ENCODE measurements at places on chromosomes 5 and 9.
A peak's percentile ranks its signal among the peaks of the same experiment; 100 is the strongest.

DNA sequence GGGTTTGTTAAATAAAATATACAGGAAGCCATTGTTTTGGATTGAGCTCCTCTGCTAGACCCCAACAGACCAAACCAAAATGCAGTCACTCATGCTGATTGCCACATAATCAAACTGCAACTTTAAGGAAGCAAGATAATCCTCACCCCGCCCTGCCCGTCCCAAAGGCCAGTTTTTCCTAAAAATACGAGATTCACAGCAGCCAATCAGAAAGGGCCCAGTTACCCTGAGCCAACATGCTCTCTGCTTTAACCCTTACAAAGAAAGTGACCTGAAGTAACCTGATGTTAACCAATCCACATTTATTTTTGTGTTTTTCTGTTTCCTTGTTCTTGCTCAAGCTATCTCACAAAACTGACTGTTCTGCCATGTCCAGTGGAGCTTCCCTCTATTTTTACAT lies 21.5 kb upstream of the RNF20 start:
- DNase-seq = no peak

DNA sequence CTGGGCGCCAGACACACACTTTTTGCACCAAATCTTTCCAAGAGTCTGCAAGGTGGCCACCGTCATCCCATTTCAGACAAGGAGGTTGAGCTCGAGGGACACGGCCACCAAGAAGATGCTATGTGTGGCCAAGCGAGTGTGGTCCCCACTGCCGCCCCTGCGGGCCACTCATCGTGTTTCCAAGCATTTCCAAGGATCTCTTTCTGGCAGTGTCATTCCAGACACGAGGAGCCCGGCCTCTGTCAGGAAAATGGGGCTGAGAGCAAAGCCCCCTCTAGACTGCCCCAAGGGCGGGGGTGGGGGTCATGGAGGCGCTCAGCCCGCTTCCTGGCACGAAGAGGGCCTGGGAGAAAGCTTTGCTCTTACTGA lies 10.6 kb downstream of the VAV2 start:
- DNase-seq = no peak

DNA sequence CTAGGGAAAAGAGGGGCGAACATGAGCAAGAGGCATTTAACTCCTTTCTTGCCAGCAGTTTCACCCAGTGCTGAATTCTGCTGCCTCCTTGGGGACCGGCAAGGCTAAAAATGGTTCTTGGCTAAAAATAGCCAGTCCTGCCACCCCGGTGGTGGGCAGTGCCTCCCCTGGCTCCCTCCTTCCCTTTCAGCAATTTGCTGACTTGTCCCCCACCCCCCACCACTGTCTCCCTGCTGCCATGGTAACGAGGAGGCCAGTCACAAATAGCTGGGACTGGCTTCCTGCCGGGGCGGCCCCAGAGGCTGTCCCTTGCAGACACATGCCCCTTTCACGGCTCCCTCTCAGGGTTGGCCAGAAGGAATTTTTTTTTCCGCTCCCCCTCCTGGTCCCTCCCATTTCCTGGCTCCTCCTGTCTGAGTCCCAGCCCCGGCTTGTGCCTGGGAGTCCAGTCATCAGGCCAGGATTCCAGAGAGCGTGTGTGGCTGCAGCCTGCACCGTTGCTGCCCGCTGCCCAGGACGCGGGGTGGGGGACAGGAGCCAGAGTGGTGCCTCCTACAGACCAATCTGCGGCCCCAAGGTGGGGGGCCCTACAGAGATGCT lies 130.3 kb downstream of the RGS3 start:
- peak; percentile 29 for DNase-seq

DNA sequence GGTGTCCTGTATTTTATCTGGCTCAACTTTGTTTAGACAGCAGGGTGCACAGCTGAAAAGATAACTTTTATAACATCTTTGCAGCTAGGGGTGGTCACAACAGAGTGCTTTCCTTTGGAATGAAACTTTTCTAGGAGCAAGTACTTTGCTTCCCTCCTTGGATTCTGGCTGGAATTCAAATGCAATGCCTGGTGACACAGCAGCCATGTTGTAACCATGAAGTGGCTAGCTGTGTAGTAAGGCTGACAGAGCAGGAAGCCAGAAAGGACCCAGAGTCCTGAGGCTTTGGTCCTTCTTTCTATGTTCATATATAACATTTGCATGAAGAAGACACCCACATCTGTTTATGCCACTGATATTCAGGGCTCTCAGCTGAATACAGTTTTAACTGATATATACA lies 48.1 kb downstream of the TENT4A start:
- no peak for DNase-seq

DNA sequence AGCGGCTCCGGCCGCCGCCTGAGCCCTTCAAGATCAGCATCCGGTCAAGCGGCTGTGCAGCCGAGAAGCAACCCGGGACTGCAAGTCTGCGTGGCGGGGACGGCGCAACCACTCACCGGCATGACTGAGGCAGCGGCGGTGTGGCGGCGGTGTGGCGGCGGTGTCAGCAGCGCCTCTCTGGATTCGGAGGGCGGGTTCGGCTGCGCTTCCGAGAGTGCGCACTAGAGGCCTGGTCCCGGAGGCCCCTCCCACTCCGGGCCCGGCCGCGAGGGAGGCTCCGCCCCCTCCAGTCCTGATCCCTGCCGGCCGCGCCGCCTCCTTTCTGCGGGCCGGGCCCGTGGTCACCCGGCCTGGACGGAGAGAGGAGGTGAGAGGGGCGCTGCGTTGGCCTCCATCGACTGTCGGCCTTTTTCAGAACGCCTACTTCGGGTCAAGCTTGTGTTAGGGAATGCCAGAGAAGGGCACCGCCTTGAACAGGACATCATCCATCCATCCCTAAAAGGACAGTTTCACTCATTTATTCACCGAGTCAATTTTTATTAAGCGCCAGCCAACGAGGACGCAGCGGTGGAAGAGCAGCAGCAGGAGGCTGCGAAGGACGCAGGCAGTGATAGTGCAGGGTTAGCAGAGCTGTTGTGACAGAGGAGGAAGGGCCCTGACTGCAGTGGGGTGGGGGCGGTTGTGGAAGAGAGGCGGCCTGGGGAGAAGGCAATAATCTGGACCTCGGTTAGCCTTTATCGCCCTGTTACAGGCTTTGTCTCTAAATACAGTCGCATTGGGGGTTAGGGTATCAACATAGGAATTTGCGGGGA lies at the start of gene ATOX1:
Gene ATOX1, minus strand, starts transcription at position 202 of the 812 bp plus-strand sequence. Its CDS starts 80 bp downstream, at position 122.
- peak; percentile 60 for DNase-seq

DNA sequence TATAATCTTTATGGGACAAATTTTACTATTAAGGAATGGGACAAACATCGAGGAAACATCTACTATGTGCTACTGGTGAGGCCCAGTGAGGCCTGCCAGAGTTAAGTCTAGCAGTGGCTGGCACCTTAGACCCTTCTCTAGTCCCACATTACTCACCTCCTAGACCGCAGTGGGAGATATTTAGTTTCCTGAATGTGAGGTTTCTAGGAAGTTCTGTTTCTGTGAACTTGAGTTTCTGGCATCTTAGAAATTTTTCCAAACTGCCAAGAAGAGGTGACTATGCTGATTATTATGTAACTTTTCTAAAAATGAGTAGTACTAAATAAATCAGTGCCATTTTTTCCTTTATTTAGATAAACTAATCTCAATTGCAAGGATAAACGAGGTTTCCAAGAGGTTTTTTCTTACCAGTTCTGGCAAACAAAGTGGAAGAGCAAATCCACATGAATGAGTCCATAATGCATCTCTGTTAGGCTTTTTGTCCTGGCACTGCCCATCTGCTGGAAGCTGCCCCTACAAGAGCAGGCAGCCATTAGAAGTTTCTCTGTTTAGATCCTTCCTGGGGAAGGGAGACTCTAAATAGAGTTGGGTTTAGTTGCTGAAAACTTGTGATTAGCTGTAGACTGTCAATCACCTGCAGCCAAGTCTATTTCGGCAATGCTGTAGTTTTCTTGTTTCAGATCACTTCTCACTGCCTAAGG lies 348.7 kb downstream of the MAN2A1 start:
- DNase-seq = no peak

DNA sequence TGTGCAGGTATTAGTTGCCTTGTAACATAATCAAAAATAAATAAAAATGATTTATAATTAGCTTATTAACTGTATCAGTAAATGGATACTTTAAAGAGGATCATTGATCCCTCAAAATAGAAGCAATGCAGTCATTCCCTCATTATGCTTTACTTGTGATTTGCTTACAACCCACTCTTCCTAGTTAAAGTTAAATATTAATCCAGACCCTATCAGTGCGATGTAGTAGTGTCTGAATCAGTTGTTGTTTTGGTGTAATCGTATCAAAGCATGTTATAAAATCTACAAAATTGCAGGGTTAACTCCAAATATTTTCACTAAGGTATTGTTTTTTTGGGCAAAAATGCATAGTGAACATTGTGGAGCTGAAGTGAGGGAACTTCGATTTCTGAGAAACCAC lies 17.6 kb downstream of the TENT4A start:
- DNase-seq = no peak

DNA sequence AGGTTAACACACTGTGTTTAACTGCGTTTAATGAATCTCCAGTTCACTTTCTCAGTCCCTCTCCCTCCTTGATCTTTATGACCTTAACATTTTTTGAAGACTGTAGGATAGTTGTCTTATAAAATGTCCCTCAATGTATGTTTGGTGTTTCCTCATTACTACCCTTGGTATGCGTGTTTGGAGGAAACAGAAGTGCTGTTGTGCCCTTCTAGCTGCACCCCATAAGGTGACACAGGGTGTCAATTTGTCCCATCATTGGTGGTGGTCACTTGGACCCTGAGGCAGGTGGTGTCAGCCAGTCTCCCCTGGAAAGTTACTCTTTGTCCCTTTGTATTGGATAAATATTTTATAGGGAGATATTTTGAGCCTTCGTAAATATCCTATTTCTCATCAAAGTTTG lies 52.3 kb downstream of the RAD23B start:
- no peak for DNase-seq

GRCh38 chr9:126523611-126524111 lies 90.1 kb upstream of the LMX1B start:
- no peak for DNase-seq

DNA sequence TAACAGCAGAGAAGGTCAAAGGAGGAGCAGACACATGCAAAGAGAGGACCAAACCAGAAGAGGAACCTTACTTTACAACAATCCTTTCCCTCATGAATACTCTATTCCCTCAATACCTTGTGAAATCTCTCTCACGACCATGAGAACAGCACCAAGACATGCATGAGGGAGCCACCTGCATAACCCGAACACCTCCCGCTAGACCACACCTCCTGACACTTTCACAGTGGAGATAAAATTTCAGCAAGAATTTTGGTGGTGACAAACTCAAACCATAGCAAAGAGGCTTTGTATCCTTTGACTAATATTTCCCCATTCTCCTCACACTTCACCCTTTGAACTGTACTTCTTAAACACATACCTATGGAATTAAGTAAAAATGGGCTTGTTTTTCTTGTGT lies 101.7 kb downstream of the RORB start:
- DNase-seq = no peak

DNA sequence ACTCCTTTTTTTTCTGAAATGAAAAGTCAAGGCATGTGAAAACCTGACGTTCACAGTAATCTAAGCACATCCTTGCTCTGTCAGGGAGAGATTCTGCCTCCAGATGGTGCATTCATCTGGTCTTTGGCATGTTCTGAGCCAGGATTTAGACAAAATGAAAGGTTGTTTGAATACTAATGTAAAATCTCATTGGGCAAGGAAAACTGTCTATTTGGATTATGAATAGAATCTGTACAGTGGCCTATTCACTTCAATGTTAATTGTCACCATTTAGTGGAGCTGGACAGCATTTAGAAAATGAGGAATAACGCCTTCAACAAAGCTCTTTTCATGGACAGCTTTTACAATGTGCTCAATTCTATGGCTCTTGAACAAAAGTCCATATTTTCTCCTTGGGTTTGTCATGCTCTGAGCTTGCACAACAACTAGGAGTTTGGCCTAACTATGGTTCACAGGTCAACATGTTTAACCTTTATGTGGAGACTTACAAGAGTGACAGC lies 28.9 kb downstream of the ARHGEF28 start:
- peak; percentile 68 for DNase-seq

GRCh38 chr9:132241483-132241839 lies 79.6 kb downstream of the NTNG2 start:
- DNase-seq = no peak

DNA sequence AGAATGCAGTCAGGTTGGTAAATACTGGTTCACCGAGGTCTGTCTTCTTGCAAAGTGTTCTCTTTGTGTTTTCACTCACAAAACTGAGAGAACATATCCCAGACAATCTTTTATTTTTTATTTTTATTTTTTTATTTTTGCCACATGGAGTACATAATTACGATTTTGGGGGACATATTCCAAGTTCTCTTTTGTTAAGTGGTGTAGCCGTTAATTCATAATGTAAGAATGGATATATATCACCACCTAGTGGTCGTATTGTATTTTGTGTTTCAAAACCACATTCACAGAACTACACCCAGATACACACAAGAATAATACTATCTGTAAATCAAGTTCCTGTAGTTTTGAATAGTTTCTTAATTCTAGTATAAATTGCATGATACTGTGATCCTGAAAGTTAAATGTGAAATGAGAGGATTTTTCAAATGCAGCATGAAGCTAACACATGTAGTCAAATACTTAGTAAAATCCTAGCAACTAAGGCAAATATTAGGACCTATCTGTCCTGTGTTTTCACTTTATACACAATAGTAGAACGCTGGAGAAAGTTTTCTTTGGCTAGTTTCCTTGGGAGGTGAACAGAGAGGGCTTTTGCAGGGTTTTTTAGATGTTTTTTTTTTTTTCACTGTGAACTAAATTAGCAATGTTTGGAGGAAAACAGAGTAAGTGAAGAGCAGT lies 92.7 kb downstream of the VCAN start:
- no peak for DNase-seq

DNA sequence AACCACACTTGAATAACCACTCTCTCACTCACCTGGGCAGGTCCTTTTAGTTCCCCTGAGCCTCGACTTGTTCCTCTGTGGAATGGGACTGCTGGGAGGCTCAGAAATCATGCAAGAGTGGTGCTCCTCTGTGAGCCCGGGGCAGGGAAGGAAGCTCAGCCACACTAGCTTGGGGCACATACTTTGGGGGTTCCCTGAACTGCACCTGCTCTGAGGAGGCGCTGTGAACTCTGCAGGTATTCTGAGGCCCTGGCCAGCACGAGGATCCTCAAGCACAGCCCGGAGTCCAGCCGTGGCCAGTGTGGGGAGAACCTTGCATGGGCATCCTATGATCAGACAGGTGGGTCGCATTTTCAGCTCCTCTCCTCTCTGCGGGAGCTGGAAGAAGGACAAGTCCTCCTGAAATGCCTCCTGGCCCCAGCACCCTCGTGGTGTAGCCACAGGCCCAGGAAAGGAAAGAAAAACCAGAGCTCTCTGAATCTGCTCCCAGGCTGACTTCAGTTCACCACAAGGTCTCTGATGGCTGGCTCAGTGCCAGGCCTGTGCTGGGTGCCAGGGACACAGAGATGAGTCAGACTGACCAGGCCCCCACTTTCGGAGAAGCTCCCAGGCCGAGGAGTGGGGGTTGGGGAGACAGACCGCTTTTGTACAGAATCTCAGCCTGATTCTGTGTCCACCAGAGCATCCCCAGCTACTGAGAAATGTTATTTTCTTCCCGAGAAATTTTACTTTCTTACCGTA lies 11.9 kb downstream of the GLIPR2 start:
- DNase-seq = no peak

Data from NCI-H2171 (cell line).